ENCODE measurements at places on chromosomes 11 and 22.
A peak's percentile ranks its signal among the peaks of the same experiment; 100 is the strongest.

DNA sequence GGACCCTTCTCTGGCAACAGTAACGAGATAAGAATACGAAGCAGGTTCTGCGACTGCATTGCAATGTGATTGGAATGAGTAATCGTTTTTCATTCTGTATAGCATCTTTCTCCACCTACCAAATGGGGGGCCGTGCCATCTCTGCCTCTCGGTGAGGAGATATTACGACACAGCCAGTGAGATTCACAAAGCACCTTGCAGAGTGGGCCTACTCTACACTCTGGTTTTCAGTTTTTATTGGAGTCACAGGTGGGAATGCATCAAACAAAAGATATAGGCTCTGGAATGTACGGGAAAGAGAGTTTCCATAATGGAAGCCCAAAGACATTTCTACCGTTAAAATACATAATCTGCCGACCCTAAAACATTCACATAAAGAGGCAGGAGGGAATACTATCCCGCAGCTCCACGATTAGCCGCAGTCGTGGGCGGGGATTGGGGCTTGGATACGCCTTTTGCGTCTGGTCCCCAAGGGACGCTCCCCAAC lies 423 bp upstream of the RTN3 start:
- no peak for DNase-seq

DNA sequence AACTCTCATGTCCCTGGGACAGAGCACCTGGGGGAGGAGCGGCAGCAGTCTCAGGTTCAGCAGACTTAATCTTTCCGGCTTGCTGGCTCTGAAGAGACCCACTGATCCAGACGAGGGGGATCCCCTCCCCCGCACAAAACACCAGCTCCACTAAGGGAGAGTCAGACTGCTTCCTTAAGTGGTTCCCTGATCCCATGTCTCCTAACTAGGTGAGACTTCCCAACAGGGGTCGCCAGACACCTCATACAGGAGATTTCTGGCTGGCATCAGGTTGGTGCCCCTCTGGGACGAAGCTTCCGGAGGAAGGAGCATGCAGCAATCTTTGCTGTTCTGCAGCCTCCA lies 157.2 kb upstream of the TMEM45B start:
- no peak for DNase-seq

DNA sequence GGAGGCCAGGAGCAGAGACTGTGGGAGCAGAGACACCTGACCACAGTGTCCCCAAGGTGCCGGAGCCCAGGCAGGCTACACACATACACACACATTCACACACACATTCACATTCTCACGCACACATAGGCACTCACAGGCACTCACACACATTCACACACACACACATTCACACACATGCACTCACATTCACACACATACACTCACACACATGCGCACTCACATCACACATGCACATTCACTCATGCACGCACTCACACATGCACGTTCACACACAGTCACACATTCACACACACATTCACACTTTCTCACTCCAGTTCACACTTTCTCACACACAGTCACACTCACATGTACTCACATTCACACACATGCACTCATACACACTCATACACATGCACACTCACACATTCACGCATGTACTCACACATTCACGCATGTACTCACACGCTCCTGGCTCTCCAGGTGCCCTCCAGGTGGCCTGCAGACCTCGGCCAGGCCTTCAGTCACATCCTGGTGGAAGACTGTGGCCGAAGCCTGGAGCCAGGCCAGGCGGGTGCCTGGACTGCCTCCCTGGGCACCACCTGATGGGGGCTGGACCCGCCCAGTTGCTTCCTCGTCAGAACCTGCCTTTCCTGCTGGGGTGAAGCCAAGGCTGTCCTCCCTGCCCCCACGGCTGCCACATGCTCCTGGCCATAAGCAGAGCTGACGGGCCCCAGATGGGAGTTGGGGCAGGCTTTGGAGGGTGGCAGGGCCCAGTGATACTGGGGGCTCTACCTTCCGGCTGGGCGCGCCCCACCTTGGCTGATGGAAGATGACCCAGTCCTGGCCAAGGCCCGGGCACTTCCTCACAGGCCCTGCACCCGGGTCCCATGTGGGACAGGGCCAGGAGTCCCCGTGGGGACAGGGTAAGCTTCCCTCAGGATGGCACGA lies 89.5 kb downstream of the WNT7B start:
- DNase-seq: no peak

- no peak for DNase-seq
Observed at GRCh38 chr11:46675288-46675851, 25.0 kb downstream of the ARHGAP1 start.

DNA sequence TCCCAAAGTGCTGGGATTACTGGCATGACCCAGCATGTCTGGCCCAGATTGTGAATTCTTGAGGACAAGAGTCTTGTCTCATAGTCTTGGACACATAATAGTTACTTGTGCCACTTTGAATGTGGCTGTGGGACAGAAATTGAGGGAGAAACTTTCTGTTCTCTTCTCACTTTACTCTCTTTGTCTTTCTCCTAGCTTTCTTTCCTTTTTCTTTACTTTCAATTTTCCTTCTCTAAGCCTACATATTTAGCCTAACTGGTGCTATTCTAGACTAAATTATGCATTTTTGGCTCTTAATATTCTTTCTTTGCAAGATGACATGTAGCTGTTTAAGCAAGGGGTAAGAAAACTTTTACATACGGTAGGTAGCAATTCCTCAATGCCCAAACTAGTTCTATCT lies 33.2 kb downstream of the HORMAD2 start:
- no peak for DNase-seq

DNA sequence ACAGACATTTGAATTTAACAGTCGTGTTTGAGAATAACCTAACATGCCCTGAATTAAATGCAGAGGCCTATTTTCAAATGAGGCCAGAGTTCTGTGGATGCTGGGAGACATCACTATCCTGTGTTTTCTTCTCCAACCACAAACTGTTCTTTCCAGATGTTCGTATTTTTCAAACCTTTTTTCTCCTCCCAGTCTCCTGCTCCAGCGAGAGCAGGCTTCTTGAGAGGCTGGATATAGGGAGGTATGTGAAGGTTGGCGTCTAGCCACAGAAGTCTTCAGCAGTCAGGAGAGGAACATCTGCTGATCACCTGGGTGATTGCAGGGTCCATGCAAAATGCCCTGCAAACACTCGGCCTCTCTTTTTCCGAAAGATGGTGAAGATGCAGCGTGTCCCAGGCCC lies 126.3 kb downstream of the C11orf91 start:
- no peak for DNase-seq

- DNase-seq: no peak
Observed at GRCh38 chr11:65382804-65383368, 440 bp upstream of the SLC25A45 start.

DNA sequence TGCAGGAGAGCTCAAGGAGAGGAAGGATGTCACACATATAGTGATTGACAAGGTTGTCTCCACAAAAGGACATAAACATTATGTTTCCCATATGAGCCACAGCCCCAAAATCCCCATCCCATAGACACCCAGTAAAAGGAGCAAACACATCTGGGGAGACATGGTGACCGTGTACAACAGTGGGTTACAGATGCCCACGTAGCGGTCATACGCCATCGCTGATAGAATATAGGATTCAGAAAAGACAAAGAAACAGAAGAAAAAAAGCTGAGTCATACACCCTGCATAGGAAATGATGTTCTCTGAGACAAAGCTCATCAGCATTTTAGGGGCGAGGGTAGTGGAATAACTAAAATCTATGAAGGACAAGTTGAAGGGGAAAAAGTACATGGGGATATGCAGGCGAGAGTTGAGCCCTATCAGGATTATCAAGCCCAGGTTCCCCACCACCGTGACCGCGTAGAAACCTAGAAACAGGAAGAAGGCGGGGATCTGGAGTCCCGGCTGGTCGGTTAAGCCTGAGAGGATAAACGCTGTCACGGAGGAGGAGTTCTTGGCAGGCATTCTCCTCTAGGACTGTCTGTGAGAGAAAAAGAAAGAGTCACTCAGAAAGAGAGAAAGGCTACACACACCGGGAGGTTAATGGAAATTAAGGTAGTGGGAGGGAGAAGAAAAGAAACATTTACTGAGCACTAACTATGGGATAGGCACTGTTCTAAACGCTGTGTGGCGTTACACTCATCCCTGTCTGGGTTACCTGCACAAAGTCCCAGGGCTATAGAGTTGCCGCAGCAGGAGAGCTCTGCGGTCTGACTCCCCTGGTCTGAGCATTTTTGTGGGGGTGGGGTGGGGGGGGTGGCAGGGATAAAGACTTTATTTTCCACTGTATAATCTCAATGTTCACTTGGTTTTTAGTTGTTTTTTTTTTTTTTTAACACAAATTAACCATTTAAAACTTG lies 36.1 kb upstream of the OR8B8 start:
- no peak for DNase-seq

DNA sequence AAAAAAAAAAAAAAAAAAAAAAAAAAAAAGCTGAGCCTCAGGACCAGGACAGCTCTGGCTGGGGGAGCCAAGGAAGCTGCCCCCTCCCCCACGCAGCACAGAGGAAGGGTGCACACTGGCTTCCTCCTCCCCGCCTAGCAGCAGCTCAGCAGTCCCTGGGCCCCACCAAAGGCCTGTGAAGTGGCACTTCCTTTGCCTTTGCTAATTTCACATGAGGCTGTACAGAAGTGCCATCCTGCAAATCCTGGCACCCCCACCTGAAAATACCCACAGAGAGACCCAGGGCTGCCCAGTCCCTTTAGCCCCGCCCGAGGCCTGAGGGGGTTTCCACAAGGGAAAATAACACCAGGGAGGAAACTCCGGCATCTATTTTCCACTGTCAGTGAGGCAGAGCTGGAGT lies 3.9 kb downstream of the RHOG start:
- DNase-seq: no peak

GRCh38 chr11:35892166-35892565 lies 51.7 kb upstream of the LDLRAD3 start:
- DNase-seq: no peak

DNA sequence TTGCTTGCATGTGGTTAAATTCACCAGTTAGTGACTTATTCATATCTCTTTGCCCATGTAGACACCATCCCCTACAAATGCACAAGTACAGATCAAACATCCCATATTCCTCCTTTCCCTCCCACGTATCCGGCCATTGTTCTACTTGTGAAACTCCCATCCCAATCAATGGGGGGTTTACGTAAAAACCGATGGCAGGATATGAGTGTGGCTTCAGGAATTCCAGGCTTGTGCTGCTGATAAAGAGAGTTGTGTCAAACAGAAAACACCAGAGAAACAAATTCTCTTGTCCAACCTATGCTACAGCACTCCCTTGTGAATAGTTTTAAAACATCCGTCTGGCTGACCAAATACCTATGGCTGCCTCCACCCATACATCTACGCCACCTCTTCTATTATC lies 15.5 kb downstream of the FLI1 start:
- DNase-seq: peak; percentile 97

DNA sequence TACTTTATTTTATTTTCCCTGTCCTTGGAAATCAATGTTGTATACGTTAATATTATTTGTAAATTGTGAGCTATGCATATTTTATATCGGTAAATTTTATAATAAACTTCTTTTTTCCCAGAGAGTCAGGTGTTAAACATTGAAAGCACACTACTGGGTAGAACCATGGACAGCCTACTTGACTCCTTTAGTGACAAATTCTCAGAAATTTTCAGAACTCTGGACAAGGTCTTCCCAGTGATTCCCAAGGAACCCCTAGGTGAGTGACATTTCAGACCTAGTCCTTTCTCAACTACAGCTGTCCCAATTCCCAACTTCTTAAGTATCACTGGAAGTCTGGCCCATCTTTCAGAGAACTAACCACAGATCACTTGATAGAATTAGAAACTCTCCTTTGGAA lies 107.2 kb downstream of the RCN1 start:
- DNase-seq: no peak

DNA sequence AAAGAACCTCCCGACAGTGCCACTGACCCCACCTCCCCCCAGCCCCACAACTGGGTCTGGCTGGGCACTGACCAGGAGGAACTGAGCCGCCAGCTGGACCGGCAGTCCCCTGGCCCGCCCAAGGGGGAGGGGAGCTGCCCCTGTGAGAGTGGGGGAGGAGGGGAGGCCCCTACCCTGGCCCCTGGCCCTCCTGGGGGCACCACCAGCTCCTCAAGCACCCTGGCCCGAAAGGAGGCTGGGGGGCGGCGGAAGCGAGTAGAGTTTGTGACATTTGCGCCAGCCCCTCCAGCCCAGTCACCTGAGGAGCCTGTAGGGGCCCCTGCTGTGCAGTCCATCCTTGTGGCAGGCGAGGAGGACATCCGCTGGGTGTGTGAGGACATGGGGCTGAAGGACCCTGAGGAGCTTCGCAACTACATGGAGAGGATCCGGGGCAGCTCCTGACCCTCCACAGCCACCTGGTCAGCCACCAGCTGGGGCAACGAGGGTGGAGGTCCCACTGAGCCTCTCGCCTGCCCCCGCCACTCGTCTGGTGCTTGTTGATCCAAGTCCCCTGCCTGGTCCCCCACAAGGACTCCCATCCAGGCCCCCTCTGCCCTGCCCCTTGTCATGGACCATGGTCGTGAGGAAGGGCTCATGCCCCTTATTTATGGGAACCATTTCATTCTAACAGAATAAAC lies 12.3 kb downstream of the TMEM132A start:
- DNase-seq: no peak

DNA sequence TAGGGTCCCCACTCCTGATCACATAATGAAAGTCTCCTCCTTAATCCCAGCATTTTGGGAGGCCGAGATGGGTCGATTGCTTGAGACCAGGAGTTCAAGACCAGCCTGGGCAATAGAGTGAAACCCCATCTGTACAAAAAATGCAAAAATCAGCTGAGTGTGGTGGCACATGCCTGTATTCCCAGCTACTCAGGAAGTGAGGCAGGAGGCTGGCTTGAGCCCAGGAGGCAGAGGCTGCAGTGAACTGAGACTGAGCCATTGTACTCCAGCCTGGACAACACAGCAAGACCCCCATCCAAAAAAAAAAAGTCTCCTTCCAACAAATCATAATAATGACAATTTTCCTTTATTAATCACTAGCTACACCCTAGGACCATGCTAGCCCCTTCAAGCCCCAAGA lies 15.1 kb downstream of the ZMAT5 start:
- no peak for DNase-seq

GRCh38 chr22:38177926-38178604 lies 3.6 kb downstream of the PLA2G6 start:
- peak; percentile 61 for DNase-seq

DNA sequence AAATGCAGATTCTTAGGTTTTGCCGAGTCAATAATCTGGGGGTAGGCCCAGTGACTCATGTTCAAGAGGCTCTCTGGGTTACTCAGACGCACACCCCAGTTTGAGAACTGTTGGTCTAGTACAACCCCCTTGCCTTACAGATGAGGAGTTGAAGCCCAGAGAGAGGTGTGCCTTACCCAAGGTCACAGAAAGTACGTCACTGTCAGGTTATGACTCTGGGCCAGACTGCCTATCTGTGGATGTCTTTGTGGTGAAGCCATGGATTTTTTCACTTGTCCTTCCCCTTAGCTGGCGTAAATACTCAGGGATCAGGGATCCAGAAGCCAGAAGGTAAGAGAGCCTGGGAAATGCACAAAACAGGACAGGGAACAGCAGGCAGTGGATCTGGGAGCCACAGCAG lies 25.2 kb upstream of the NECTIN1 start:
- no peak for DNase-seq

- no peak for DNase-seq
Observed at GRCh38 chr11:99098258-99098657, 77.5 kb downstream of the CNTN5 start.

GRCh38 chr22:48358886-48359612 lies 1468.6 kb downstream of the BRD1 start:
- no peak for DNase-seq
